ENCODE measurements at places on chromosomes 1 and 21. TPM values are rescaled to one million over a fixed set of nuclear protein-coding genes. Genes with fewer than 3 reads are reported as not detected.

CYP4A22 gene
- not detected for total RNA-seq

LGR6 gene
- under 0.01 TPM for total RNA-seq

SCNM1 gene
- 26.9 TPM for total RNA-seq

IQGAP3 gene
- 17.2 TPM for total RNA-seq

HHIPL2 gene
- 17.5 TPM for total RNA-seq

DUSP12 gene
- total RNA-seq: 23.0 TPM

OR2L13 gene
- not detected for total RNA-seq

MASP2 gene
- 0.11 TPM for total RNA-seq

TBX19 gene
- 1.6 TPM for total RNA-seq

SH3D21 gene
- 4.8 TPM for total RNA-seq

LCE1B gene
- total RNA-seq: not detected

BNIPL gene
- total RNA-seq: 0.32 TPM

C1orf94 gene
- total RNA-seq: not detected

BACE2 gene
- total RNA-seq: 65.1 TPM

SUMO3 gene
- total RNA-seq: 95.3 TPM

MTFR1L gene
- 53.9 TPM for total RNA-seq

ADAM30 gene
- total RNA-seq: not detected

ZNF669 gene
- total RNA-seq: 9.1 TPM

PPIAL4G gene
- under 0.01 TPM for total RNA-seq

PGBD2 gene
- total RNA-seq: 4.1 TPM

FCGR3B gene
- not detected for total RNA-seq

ATAD3C gene
- total RNA-seq: 0.13 TPM

S100A14 gene
- not detected for total RNA-seq

SUSD4 gene
- total RNA-seq: 0.32 TPM

OR2G2 gene
- total RNA-seq: not detected

TSSK3 gene
- 0.54 TPM for total RNA-seq

KIF2C gene
- 13.6 TPM for total RNA-seq

KRTAP21-2 gene
- total RNA-seq: 1.3 TPM
